ENCODE measurements at places on chromosomes 11 and 22. TPM values are rescaled to one million over a fixed set of nuclear protein-coding genes. Genes with fewer than 3 reads are reported as not detected.

GRCh38 chr22:26170795-26171580 lies 1.7 kb downstream of the SEZ6L start:
- no peak for DNase-seq

- DNase-seq, result no peak
Measured at GRCh38 chr11:130737866-130738431, 178.3 kb downstream of the SNX19 start.

OR4C45 gene
- total RNA-seq, result not detected

HEPACAM gene
- not detected for total RNA-seq

DNA sequence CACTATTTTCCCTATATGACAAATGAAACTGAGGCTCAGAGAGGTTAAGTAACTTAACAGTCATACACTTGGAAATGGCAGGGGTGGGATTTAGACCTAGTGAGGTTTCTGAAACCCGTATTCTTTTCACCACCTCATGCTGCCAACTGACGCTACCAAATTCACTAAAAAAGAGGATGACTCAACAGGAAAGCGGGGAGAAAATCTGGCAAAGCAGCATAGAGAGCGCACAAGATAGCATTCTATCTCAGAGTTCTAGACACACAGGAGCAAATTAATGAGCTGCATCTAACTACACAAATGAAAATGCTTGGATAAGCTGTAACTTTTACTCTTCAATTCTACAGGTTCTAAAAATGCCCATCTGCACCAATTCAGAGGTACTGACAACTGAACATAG lies 136.4 kb downstream of the RBFOX2 start:
- DNase-seq, result no peak

- no peak for DNase-seq
Measured at GRCh38 chr11:87437133-87437843, 399.6 kb downstream of the TMEM135 start.

DNA sequence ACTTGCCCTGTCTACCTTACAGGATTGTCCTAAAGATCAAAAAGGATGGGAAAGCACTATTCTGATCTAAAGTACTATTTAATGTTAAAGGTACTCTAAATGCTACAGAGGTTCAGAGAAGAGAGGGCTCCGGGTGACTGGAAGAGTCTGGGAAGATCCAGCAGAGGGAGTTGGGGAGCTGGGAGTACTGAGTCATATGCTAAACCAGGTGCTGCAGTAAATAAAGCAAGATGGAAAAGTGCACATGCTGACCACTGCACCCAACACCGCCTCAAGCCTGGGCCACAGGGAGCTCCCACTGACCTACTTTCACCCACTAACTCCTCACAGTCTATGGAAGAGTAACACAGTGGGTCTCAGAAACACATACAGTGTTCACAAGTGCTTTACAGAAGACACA lies 49.3 kb downstream of the WT1 start:
- no peak for DNase-seq

GRCh38 chr11:11580012-11580411 lies 41.8 kb downstream of the GALNT18 start:
- no peak for DNase-seq

CATSPER1 gene
- total RNA-seq, result not detected

OR51B5 gene
- total RNA-seq, result 0.30 TPM

BLID gene
- not detected for total RNA-seq

GRCh38 chr22:35921777-35922176 lies 106.8 kb downstream of the RBFOX2 start:
- peak; percentile 33 for DNase-seq

LAYN gene
- 12.3 TPM for total RNA-seq

DNA sequence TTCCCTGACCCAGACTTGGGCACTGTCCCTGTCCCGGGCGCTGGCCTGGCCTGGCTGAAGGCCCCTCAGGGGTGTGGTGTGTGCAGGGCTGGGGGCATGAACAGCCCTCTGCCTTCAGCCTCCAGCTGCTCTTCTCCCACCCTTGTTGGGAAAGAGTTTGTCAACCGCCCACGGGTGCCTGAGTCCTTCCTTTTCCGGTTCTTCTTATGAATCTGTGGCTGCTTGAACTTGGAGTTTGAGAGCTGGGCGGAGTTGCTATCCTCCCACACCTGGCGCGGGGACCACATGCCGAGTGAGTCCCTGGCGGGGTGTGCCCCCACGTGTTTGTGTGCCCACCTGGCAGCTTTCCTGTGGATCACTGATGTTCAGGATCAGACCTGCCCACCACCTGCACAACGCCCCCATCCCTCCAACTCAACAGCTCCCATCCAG lies 13.4 kb downstream of the NFAM1 start:
- DNase-seq, result no peak

GRCh38 chr22:42388130-42388797 lies 43.9 kb downstream of the NFAM1 start:
- no peak for DNase-seq

YIF1A gene
- total RNA-seq, result 50.8 TPM

GRCh38 chr11:35288309-35288708 lies 131.0 kb downstream of the SLC1A2 start:
- no peak for DNase-seq

GRCh38 chr11:23797624-23798419 lies 699.0 kb upstream of the LUZP2 start:
- DNase-seq, result no peak

GRM5 gene
- total RNA-seq, result not detected

- DNase-seq, result no peak
Measured at GRCh38 chr11:92251980-92252379, 27.4 kb downstream of the FAT3 start.
